ENCODE measurements at places on chromosomes 12 and 14.

DNA sequence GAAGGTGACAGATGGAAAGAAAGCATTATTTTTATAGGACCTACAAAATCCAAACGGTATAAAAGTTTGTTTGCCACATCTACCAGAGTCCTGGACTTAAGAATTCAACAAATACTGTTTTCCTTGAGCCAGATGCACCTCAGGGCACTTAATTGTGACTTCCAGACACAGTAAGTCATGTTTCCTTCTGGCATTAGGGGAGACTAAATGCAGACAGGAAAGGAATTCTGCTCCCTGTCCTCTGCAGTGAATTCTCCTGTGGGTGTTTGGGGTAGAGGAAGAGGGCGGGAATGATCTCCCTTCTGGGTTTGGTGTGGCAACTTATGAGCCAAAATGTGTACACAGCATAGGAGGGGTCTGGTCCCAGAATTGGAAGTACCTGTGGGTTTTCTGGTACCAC, 93.9 kb upstream of the ZDHHC17 start:
- DNase-seq = no peak

DNA sequence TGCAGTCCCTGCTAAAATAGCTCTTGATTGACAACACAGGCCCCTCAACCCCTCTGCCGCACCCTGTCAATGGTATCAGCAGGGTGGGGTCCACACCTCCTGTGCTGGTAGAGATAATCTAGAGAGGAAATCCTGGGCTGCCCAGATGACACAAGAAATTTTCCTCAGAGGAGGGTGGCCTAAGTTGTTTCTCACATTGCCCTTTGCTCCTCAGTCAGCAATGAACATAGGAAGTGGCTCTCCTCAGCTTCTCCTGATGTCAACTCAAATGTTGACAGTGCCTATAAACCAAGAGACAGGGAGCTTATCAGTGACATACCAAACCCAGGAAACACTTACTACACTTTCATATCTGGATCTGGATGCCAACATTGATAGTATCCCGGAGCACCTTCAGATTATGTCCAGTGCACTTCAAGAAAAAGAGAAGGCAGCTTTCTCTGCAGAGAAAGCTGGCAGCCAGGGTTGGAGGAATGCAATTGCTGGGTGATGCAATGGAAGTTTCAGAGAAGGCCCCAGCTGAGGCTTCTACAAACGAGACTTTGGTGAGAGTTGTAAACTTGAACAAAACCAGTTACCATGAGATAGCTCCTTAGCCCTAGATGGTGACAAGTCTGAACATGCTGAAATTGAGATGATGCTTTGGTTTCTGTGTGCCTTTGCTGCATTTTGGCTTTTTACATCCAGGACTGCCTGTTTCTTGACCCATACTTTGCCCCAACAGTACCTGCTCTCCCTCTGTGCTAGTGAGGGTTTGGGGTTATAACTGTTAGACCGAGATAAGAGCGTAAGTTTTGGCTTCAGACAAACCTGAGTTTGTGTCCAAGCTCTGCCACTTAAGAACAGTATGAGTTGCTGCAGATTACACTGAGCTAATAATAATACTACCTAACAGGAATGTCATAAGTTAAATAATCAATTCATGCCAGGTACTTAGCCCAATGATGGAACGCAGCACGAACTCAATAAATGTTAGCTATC, 183.5 kb downstream of the NUAK1 start:
- no peak for DNase-seq

DNA sequence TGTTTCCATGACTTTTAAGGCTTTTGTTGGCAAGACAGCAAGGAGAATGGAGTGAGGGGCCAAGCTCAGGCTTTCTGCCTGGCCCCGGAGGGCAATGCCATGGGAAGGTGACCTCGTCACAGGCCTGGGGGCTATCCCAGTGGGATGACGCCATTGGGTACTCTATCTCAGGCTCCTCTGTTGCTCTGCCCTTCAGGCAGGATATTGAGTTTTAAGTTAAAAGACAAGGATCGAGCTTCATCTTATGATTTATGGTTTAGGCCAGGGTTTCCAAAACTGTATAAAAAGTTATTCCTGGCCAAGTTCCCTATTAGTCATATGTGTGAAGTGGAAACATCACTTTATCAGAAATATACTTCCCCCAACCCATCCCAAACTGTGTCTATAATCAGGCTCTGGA, 127.7 kb downstream of the ZFP36L1 start:
- no peak for DNase-seq

DNA sequence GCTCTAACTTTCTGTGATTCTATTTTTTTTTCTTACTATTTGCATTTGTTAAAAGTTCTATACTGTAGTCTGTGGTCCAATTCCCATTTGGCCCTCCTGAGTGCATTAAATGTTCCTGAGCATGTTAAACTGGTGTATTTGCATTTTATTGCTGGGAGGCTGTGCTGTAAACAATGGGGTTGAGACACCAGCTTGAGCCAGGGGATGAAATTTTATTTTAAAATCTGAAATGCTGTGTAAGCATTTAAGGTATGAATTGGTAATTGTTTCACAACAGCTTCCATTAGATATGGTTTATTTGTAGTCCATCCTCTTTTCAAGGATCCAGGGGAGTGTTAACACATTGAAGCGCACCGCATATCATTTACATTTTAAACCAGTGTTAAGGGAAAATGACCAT, 89.9 kb upstream of the RFX4 start:
- DNase-seq = no peak

DNA sequence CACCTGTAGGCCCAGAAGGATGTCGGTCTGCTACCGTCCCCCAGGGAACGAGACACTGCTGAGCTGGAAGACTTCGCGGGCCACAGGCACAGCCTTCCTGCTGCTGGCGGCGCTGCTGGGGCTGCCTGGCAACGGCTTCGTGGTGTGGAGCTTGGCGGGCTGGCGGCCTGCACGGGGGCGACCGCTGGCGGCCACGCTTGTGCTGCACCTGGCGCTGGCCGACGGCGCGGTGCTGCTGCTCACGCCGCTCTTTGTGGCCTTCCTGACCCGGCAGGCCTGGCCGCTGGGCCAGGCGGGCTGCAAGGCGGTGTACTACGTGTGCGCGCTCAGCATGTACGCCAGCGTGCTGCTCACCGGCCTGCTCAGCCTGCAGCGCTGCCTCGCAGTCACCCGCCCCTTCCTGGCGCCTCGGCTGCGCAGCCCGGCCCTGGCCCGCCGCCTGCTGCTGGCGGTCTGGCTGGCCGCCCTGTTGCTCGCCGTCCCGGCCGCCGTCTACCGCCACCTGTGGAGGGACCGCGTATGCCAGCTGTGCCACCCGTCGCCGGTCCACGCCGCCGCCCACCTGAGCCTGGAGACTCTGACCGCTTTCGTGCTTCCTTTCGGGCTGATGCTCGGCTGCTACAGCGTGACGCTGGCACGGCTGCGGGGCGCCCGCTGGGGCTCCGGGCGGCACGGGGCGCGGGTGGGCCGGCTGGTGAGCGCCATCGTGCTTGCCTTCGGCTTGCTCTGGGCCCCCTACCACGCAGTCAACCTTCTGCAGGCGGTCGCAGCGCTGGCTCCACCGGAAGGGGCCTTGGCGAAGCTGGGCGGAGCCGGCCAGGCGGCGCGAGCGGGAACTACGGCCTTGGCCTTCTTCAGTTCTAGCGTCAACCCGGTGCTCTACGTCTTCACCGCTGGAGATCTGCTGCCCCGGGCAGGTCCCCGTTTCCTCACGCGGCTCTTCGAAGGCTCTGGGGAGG, at the start of gene LTB4R:
Gene LTB4R (plus strand): TSS at position 857 of the 959 bp plus-strand sequence. CDS start 4,150 bp downstream, outside the sequence.
- DNase-seq = peak; percentile 85

GRCh38 chr14:64234877-64235651, 59.1 kb downstream of the ESR2 start:
- DNase-seq = no peak

- no peak for DNase-seq
Observed at GRCh38 chr12:66199831-66200509, 11.0 kb downstream of the IRAK3 start.

DNA sequence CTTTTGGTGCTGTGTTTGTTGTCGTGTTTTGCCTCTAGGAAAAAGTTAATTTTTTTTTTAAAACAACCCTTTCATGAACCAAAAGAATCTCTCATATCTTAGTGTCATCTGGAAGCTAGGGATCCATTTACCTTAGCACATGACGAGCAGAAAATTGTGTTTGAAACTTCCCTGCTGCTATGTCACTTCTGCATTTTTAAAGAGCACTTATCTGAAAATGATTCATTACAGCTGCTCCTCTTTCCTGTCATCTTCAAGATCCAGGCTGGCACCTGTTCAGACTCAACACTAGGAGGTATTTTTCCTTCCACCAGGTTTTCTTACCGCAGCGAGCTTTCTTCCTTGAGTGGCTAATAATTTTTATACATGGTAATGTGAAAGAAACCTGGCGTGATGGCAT, 67.0 kb downstream of the EML1 start:
- DNase-seq = peak; percentile 16

GRCh38 chr12:16189849-16190248, 87.6 kb downstream of the SLC15A5 start:
- DNase-seq = no peak

DNA sequence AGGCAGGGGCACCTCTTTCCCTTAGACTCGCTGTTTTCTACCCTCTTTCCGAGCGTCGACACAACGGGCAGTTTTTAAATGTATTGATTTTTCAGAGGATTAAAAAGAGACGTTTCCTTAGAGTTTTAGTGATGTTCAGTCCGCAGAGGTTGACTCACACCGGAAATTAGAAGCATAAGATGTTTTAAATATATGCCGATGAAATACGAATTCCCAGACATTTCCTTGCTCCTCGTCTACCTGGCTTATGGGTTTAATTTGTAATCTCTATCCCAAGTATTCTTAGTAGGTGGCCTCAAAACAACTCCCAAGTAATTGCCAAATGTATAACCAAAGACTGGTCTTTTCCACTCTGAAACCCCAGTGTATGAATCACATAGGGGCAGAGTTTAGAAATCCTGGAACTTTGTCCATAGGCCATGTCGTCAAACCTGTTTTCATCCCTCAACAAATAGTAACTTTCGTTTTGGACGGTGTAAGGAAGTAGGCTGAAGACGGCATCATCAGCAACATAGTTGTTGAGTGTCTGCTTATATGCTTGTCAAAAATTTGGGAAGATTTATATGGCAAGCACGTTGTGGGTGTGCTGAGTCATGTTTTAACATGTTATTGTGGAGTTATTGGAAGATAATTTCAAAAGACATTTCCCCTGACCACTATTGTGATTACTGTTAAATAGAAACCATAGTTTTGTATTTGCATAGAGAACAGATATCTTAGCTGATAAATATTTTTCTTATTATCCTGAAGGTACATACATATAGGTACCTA, 824 bp downstream of the TBK1 start:
- DNase-seq = peak; percentile 65

- DNase-seq = no peak
Observed at GRCh38 chr12:96354326-96354725, 45.9 kb downstream of the CDK17 start.

DNA sequence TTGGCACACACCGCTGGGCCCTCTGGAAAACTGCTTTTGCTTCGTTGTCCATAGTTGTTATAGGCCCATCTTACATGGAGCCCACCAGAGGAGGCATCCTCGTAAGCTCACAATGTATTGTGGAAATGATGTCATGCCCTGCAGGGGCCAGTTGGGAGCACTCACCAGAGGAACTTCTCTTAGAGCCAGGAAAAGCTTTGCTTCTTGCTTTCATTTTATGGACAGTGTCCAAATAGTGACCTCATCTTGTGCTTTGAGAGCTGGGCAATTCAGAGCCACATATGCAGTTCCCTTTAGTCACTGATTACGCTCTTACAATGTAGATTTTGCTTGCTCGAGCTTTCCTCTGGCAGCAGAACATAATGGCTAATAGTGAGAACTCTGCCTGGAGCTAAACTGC, 275.6 kb downstream of the AACS start:
- DNase-seq = no peak

DNA sequence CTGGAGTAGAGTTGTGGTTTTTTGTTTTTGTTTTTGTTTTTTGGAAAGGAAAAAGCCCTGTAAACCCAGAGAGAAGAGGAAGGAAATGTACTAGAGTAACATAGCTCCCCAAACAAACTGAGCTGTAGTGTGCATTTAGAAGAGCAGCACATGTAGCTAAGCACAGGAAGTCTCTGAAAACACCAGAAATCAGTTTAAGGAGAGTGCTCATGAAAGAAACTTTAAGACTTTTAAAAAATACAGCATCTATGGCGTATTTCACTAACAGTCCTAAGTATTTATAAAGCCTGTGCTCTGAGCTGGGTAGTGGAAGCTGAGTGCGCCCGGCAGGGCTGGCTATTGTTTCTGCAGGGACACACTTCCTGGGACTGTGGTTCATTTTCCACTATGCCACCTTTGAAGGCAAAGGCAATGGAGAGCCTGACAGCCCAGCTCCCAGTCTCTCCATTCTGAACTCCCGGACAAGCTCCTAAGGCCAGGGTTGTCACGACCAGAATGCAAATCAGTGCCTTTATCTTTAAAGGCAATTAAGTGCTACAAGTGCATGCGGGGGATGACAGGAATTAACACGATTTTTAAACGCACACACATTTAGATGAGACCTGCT, 45.4 kb downstream of the NIN start:
- DNase-seq = no peak

DNA sequence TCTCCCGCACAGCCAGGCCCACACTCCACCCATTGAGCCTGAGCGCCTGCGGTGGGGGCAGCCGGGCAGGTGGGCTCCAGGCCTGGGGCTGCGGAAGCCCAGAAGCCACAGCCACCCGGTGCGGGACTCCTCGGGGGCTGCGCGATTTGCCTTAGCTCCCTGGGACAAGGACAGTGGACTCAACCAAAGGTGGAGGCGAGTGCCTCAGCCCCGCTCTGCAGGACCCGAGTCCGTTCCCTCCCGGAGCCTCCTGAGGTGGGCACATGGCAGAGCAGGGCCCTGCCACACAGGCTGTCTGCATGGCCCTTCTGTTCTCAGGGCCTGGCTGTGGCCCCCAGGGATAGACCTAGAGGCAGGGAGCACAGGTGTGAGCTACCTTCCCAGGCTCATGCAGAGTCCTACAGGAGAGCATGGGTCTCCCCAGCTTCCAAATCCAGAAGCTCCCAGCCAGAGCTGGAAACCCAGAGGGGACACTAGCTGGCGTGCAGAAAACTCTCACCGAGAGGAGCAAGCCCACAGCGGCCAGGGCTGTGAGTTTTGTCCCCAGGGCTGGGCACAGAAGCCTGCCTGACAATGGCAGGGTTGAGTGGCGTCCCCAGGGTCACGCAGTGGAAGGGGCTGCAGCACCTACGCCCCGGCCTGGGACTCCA, 22.2 kb upstream of the LRTM2 start:
- no peak for DNase-seq

GRCh38 chr14:103402695-103403094, 17.5 kb downstream of the MARK3 start:
- no peak for DNase-seq

DNA sequence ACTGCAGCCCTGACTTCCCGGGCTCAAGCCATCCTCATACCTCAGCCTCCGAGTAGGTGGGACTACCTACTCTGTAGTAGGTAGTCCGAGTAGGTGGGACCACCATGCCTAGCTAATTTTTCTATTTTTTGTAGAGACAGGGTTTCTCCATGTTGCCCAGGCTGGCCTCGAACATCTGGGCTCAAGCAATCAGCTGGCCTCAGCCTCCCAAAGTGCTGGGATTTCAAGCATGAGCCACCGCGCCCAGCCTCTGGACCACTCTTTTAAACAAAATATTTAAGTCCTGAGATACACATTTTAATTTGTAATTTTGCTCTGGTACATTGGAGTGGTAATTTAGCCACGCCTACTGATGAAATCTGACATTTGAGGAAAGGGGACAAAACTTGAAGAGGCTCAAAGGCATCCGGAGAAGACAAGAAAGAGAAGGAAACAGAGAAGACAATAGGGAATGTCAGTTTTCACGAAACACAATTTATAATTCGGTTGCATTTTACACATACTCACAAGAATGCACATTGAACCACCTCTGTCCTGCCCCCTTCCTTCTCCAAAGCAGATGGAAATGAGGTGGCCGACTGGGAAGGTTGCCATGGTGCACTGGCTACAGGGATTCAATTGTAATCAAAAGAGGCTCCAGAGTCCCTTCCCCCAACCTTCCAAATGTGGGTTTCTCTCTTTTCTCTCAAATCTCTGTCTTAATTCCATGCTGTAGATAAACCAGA, 9.7 kb upstream of the TUBA1A start:
- DNase-seq = peak; percentile 46

All from NCI-H1417 (cell line).